Stimulated activated effector memory CD8-positive, alpha-beta T cell treated with anti-CD3 and anti-CD28 coated beads, Interleukin-12 subunit alpha, Interleukin-12 subunit beta, amount 100 ng/mL, for 72 hours (primary cell): ENCODE measurements at places on chromosomes 7 and 10.

DNA sequence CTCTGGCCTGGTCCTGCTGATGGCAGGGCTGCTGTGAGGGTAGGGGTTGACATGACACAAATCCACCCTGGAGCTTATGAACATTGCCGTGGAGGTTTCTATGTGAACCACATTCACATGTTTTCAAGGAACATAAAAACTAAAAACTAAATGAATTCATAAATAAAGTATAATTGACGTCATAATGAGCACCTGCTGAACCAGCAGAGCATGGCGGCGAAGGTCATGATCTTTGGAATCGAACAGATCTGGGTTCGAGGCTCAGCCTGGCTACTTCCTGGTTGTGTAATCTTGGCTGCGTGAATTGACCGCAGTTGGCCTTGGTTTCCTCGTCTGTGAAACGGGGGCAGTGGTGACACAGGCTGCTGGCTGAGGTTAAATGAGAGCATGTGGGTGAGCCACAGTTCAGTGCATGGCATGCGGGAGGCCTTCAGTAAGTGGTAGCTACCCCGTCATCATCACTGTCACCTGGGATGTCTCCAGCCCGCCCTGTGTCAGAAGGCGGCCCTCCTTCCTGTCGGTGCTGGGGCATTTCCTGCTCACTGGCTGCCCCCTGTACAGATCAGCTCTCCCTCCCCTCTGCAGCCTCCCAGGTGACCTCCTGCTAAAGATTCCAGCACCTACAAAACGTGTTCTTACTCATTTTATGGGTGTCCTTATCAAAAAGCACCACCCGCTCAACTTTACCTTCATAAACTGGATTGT, 190.3 kb upstream of the SHH start:
- DNase-seq = no peak

- DNase-seq = no peak
These were observed 7.4 kb downstream of the RASSF4 start for GRCh38 chr10:44966816-44967509.

GRCh38 chr10:97854743-97855142, 5.1 kb downstream of the GOLGA7B start:
- no peak for DNase-seq

DNA sequence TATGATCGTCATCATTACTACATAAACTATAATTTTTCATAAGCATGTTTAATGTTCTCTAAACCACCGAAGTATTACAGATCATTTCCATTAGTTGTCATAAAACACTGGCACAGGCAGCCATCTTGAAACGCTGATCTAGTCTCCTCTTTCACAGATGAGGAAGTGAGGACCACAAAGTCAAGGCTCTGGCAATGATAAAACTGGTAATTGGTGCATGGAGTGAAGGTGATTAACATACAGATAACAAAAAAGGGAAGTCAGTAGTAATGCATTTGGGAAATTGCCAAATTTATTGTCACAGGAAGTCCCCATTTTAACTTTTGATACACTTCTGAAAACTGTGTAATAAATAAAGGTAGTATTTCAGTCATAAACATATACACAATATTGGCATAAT, 49.3 kb downstream of the FBXL13 start:
- no peak for DNase-seq

DNA sequence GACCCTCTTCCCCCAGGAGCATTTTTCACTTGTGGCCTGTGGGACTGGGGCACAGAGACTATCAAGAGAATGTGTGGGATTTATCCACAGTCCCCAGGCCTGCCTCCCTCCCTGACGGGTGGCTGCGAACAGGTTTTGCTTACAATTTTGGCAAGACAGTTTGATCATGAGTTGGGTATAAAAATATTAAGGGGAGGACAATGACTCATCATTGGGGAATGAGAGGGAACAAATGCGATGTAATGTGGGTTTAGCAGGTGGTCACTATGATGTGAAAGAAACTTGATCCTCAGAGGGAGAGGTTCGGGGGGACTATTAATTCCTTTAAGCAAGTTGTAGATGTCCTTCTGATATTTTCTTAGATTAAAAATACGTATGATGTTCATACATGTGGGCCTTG, 52.2 kb downstream of the EMX2 start:
- DNase-seq = no peak

DNA sequence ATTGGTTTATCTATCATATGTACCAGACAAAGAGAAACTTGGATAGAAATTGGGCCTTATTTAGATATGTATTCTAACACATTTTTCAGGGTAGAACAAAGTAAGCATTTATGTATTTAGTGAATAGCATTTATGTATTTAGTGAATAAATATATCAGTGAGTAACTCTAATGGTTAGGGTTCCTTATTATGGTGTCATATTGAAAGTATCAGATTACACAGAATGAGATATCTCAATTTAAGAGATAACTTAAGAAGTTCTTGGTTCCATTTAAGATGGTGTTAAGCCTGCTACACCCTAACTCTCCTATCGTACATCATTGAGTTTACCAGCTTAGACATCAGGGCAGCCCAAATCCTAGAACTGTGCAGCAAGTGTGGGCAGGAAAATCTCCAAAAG, 35.9 kb upstream of the DMTF1 start:
- no peak for DNase-seq

DNA sequence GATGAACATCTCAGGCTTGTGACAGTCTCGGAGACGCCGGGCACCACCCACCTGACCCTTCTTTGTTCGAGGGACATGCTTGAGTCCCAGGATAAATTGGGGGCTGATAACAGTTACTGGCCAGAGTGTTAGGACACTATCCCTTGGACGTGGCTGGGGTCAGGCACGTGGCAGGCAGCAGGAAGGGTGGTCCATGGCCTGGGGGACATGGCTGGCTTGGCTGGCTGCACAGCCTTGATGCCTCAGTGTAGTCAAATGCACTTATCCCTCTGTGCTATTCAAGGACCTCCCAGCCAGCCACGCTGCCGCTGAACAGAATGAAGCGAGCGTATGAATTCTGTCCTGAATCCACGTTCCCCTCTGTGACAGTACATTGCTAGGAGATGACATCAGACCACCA, 662.0 kb upstream of the FOXK1 start:
- DNase-seq = no peak

DNA sequence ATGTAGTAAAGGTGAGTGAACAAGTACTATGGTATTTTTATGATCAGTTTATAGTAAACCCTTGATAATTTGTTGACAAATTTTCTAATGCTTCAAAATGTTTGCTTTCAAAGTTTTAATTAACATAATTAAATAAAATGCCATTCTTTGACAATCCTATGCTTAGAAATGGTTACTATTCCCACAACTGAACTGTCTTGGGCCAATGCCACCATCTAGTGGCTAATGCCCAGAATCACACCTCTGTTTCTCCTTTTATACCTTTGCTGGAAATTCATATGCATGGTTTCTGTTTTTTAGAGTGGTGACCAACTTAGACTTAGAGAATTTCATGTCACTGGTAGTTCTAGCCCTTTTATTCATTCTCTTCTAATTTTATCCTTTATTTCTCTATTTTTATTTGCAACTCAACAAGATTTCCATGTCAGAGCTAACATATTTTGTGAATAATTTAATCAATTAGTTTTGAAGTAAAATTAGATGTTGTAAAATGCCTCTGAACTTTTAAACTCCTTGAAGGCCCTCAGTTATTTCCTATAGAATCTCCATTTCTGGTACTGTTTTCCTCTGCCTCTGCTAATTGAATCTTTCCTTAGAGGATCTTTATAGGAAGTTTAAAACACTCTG, 31.1 kb downstream of the PCGF5 start:
- no peak for DNase-seq

GRCh38 chr7:127786184-127786583, 134.2 kb downstream of the SND1 start:
- DNase-seq = no peak

GRCh38 chr10:22611425-22612115, 102.8 kb downstream of the PIP4K2A start:
- no peak for DNase-seq

- no peak for DNase-seq
These were observed 178.7 kb downstream of the AHR start for GRCh38 chr7:17477182-17477581.

DNA sequence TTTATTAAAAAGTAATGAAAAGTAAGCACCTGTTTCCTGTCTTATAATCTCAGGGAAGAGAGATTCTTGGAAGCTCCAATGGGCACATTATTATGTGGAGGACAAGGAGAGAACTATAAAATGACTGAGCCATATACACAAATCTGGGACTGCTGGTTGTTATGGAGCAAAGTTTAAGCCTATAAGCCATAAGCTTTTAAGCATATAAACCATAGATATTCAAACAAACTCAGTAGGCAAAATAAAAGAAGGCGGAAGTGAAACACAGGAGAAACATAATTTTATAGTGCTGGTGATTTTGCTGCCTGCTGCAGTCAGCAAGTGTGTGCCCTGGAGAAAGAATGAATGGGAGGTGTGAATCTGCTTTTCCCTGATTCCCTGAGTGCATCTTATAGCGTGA, 274.4 kb downstream of the KIF20B start:
- DNase-seq = no peak

DNA sequence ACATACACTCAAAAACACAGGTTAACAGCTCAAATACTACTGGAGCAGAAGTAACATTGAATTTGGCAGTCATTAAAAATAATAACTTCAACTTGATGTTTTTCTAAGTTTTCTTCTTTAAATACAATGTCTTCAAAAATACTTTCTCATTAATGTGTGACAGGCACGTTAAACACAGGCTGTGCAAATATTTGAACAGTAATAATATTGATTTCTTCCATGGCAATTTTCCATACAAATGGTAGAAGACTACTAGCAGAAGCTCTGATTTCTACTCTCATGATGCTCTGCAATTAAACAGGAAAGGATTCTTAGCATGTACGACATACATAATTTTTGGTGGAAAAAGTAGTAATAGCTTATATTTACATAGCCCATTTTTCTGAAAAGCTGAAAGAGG, 47.4 kb downstream of the NRP1 start:
- DNase-seq = no peak

DNA sequence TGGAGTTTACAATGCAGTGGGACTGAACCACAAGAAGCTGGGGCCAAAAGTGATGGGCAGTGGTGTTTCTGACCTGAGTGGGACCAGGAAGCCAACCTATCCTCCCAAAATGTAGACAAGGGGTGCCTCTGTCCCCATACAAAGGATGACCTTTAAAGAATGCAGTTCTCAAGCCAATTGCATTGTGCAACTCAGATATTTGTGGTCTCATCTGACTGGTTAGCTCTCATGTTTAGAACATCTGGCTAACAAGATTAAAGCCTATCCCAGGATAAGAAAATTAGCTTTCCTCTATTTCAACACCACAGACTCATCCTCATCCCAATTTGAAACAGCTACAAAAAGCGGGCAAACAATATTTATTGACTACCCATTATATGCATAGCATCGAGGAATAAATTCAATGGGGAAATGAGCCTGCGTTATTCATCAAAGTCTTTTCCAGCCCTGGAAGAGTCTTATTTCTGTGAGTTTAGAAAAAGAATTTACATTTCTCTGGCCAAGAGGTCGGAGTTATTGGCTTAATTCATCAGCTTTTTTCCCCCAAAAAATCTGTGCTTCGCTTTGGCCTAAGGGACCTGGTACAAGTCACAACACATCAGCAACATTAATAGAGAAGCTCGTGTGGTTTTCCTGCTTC, 26.7 kb downstream of the ELMO1 start:
- DNase-seq = no peak

DNA sequence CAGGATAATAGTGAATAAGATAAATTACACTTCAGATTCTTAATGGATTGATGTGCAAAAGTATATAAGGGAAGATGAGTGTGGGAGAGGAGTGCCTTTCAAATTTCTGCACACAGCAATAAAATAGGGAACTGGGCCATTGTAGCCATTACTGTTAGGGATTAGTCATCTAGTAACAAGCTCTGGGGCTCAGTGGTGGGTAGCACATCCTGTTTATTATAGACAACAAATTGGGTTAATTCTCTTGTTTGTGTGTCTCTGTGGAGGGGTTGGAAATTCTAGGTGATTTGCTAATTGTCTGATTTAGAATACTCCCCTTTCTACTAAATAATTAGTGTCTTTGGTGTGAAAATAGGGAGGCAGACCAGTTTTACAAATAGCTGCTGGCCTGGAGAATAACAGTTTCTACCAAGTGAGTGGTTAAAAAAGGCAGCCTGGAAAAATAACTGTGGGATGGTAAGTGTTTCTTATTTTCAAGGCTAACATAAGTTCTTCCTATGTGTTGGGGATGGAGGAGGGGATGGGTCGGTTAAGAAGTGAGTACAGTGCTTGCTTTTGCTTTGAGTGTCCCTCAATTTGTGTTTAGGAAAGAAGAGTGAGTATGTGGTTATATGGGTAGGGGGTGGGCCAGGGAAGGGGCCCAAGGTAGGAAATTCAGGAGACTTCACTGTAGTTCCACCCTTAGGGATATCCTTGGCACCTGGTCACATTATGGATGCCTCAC, 43.3 kb upstream of the TMEM248 start:
- DNase-seq = no peak

DNA sequence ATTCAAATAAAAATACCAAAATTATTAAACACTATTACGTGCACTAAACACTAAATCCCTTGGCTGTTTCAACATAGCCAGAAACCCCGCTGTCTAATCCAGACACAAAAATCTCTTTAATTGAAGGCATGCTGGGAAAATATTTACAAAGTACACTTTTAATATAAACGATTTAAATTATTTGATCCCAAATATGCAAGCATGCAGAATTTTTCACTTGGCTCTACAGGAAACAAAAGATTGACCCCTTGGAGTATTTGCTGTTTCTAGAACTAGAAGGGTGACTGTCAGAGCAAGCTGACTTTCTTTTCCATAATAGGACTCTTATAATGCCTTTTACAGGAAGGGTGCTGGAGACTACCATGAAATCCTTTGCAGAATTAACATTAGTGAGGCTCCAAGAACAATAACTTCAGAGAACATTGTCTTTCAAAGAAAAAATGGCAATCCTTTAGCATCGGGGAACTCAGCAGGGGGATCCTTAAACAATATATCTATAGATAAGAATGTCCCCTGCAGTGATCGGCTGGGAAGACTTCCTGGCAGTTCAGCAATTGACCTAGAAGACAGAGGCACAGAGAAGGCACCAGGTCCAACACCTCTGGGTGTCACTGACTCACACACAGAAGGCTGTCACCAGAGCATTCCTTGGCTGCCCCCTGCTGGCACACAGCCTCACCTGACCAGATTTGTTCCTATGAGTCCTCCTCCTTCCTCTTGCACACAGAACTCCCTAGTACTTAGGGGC, 55.8 kb upstream of the MRLN start:
- DNase-seq = peak; percentile 44

GRCh38 chr7:1536743-1537534, 6.4 kb downstream of the MAFK start:
- DNase-seq = no peak

DNA sequence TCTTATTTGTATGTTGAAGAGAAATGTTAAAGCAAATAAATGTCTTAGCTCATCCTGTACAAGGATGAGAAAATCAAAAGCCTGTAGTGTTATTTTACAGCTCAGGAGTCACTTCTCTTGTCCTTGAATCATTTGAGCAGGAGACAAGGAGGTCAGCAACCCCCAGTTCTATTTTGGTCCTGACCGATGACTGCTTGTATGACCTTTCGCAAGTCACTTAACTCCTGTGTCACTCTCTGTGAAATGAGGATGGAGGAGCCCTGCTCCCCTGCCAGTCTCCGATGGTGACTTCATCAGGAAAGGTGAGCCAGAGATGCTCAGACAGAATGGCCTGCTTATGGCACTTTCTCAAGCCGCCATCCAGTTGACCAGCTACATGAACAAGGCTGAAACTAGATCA, 101.0 kb downstream of the CELF2 start:
- DNase-seq = no peak

- no peak for DNase-seq
These were observed 61.5 kb downstream of the IQUB start for GRCh38 chr7:123472750-123473445.
